Choroid plexus epithelial cell (primary cell): ENCODE measurements at places on chromosomes 7 and 10.

DNA sequence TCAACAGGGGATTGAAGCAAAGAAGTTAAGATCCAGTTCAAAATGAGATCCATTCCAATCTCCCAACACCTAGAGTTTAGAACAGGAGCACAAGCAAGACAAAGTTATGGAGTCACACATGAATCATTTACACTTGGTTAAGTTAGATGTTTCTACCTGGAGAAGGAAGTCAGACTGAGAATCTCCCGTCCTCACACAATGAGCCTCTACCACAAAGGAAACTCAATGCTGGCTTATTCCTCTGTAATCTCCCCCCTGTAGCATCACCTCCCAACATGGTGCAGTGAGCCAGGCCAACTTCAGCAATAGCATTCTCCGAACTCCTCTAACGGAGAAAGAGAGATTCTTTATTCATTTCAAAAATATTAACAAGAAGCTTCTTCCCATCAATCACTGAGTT lies 82.2 kb downstream of the ELMO1 start:
- DNase-seq: no peak

DNA sequence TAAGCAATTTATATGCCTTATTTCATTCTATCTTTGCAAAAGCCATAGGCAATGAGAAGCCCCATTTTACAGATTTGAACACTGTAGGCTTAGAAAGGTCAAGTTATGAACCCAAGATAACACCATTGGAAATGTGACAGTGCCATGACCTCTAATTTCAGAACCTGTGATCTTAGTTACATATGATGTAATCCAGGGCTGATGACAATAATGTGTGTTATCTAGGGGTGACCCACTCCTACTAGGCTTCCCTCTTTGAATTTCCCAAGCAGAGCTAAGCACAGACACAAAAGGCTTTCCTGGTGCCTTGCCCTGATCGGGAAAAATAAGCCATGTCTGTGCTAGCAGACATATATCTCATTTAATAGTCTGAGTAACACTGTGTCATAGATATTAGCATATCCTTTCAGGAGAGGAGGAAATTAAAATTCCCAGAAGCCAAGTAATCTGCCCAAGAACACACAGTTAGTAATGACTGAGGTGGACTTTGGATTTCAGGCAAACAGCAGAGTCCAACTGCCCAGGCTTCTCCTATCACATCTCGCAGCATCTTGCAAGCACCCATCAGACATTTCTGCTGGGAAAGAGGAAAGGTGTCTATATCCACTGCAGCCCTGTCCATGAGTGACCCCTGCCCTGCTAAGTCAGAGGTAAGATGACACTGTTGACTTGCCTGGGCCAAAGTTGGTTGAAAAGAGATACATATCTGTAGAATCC lies 2.8 kb upstream of the TECTB start:
- no peak for DNase-seq

GRCh38 chr7:102439963-102440795 lies 6.8 kb downstream of the ORAI2 start:
- peak; percentile 70 for DNase-seq

DNA sequence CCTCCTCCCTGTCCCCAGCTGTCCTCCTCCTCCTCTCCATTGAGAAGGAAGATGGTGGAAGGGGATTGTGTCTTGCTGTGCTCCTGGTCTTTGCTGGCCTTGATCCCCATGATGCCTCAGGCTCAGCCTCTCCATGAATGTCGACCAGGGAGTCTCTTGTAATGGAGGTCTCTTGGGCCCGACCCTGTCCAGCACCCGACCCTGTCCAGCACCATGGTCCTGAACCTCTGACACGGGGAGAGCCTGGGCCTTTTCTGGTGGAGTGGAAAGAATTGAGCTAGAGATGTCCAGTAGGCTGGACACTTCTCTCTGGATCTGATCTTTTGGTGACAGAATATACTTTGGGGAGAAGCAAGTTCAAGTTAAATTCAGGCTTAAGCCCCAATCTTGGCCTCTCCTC lies 42.3 kb upstream of the HMX3 start:
- DNase-seq: no peak

GRCh38 chr10:88848499-88848898 lies 3.1 kb downstream of the ANKRD22 start:
- DNase-seq: peak; percentile 70

DNA sequence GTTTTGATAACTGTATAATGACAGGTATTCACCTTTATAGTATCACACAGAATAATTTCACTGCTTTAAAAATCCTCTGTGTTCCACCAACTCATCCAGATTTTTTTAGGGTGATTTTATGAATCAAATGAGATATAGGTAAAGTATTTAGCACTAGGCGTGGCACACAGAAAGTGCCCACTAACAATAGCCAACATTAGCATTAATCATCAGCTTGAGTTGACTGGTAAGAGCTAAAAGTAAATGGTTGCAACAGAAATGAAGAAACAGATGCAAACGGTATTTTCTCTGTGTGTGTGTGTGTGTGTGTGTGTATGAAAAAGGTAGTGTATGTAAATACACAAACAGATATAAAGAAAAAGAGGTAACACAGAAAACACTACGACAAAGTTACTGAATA lies 378.8 kb upstream of the ETV1 start:
- DNase-seq: no peak

DNA sequence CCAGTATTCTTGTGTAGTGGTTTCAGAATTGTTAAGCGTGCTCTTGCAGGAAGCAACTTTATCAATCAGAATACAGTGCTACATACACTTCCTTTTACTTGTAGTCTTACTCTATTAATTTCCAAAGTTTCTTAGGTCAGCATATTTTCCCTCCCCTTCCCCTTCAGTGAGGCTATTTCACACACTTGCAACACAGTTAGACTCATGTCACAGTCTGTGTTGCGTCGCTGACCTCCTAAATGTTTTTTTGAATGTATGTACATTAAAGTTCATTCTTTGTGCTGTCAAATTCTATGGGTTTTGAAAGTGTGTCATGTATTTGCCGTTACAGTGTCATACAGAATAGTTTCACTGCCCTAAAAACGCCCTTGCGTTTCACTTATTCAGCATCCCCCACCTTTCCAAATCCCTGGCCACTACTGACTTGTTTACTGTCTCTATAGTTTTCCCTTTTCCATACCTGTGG lies 5.4 kb upstream of the HKDC1 start:
- DNase-seq: no peak

- DNase-seq: no peak
Observed at GRCh38 chr10:77158666-77159065, 478.9 kb downstream of the KCNMA1 start.

- DNase-seq: no peak
Observed at GRCh38 chr10:9965341-9965740, 1052.3 kb upstream of the CELF2 start.

DNA sequence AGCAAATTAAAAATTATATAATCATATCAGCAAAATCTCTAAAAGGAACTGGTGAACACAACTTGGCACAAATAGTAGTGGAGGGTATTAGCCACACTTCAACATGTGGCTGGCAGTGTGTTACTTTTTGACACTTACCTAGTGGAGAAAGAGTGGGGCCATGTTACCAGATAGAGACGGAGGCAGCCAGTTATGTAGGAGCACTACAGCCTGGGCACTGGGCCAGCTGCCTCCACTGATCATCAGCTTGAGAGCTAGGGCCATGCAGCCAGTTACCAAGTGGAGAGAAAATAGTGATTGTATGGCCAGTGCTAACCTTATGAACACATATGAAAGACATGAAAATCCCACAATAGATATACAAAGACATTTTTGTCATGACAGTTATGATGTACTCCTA lies 243.1 kb downstream of the CTNNA3 start:
- DNase-seq: no peak

- no peak for DNase-seq
Observed at GRCh38 chr10:124574456-124575070, 112.9 kb downstream of the LHPP start.

DNA sequence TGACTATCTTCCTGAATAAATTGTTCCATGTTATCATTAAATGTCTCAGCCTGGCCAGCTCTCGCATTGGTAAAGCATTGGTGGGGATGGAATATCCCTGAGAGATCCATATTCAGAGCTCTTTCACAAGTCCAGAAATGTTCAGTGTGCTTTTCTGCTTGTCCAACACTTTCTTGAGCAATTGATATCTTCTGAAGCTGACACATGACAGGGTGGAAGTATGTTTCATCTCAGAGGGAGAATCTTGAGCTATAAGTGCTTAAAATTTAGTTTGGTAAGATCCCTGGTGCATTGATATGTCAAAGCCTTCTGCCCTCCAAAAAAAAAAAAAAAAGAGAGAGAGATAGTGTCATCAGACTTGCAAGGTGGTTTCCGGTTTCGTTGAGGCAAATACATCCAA lies 7.4 kb downstream of the IFIT3 start:
- no peak for DNase-seq

- DNase-seq: no peak
Observed at GRCh38 chr7:38229884-38230642, 43.4 kb downstream of the TARP start.

DNA sequence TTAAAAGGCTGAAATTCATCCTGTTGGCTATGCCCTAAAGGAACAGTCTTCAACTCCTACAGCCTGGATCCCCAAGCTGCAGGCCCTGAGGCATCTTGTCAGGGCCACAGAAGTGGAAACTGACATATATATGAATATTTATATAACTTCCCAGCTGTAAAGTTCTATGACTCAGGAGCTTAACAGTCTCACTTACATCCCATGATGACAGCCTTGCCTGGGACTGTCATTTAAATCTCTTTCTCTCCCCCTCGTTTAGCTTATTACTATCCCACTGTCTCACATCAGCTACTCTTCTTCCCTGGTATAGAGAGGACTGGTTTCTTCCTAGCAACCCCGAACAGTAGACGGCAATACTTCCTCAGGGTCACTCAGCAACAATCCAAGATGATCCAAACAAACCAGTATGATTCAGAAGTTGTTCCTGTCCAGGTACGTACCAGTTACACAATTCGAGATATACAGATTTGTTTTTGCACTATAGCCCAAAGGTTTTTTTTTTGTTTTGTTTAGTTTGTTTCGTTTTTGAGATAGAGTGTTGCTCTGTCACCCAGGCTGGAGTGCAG lies 22.7 kb downstream of the KIAA1549 start:
- DNase-seq: peak; percentile 45

DNA sequence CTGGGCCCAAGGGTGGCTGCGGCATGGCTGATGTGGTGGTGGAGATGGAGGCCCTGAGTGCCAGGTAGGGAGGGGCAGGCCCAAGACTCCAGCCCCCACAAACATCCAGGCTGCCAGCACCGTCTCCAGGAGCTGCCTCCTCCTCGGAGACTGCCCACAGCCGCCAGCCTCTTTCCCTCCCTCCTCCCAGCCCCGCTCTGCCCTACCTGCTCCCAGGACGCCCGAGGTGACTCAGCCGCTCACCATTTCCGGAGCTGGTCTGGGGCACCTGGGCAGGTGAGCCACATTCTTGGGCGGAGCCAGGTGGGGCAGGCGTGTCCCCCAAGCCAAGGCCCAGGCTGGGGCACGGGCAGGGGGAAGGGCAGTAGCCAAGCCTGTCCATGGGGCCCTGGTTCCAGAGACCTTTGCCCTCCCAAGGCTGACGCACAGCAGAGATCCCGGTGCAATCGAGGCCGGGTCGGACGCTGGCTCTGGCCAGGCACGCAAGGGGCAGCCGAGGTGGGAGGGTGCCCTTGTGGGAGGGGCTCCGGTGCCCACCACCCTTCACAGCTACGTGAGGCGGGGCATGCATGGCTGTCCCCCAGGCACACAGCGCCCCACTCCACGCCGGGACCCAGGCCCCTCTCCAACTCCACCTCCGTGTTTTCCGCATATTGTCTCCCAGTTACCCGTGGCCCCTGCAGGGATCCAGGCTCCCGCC lies 8.8 kb downstream of the ADAP1 start:
- DNase-seq: no peak

GRCh38 chr7:359226-359765 lies 69.3 kb downstream of the FOXL3 start:
- DNase-seq: no peak

GRCh38 chr10:132061030-132061429 lies 4.7 kb upstream of the JAKMIP3 start:
- DNase-seq: no peak

DNA sequence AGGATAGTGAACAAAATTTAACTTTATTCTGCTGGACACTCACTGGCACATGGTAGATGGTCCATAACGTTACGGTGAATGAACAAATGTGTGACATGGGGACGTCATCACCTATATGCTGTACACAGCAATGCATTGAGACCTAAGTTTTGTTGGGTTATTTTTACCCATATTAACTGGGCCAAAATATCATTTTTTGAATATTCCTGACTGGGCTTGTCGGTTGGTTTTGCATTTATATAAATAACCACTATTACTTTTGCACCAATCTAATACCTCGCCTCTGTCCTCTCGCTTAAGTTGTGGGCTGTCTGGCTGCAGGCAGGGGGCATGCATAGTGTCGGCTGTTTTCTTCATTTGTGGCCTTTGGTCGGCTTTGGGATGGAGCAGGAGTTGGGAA lies 161.7 kb downstream of the USP6NL start:
- no peak for DNase-seq

DNA sequence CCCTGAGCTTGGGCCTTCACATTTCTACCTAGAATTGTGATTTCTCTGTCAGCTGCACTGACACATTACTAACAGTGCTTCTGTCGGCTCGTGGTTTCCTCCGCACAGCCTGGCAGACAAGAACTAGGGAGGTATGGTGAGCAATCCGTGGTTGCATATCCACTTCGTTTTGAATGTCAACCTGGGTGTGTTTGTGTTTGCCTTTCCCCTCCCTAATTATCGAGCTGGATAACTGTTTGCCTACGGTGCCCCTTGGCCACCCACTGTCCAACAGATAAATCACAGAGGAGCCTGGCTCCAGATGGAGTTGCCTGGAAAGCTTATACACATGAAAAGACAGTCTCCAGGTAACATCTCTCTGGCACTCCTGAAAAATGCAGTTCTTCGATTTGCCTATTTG lies 228.8 kb downstream of the TRIL start:
- DNase-seq: no peak

DNA sequence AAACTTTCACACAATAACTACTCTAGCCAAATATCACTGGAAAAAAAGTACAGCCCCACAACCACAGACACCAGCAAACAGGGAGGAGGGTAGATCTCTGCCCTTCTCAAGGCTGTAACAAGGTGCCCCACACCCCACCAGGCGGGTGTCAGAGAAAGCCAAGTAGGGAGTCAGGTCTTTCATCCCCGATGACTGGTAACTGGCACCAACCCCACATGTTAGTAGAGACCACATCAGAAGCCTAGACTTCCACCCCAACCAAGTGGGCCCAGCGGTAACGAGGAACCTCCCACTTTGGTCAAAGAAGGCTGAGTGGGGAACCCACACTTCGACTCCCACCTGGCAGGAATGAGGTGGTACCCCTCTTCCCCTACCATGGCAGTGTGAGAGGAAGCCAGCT lies 16.4 kb upstream of the RUFY2 start:
- DNase-seq: no peak

GRCh38 chr7:6221340-6222319 lies 50.8 kb downstream of the CYTH3 start:
- no peak for DNase-seq
